CD4-positive, alpha-beta T cell treated with Interleukin-2 at 100 ng/mL for 4 hours (primary cell): ENCODE measurements at places on chromosomes 5 and 9.

DNA sequence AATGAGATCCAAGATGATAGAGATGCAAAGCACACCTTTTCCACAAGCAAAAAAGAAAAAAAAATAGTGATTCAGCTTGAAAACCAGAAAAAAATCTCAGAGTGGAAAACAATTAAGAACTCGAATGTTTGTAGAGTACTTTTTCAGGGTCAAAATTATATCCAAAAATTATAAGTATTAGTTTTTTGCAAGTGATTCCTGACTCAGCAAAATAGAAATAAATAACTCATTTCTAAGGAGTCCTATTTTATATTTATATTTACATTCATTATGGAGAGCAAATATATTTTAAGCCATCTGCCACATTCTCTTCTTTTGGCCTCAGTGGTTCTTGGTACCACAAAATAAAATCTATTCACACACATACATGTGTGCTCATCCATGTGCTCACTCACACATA, 1011.8 kb upstream of the ARRDC3 start:
- no peak for DNase-seq

- DNase-seq: no peak
Measured at GRCh38 chr5:167965710-167966109, 325.7 kb upstream of the WWC1 start.

- DNase-seq: no peak
Measured at GRCh38 chr5:40976836-40977235, 67.5 kb downstream of the C7 start.

DNA sequence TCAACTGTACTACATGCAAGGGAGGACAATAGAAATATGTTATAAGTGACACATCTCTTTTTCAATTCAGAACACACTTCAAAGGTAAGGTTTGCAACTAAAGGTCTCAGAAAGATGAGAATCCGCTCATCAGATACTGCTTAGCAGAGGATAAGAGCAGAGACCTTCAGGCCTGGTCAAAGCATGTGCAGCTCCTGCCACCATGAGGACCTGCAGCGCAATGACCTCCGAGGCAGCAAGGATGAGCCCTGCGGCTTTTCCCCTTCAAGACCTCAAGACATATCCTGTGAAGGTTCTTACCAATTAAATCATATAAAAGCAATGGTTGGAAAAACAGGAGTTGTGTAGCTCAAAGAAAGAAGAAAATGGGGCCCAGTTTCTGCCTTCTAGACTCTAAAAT, 135.8 kb downstream of the TRIM36 start:
- no peak for DNase-seq

- no peak for DNase-seq
Measured at GRCh38 chr9:17863213-17863883, 284.5 kb downstream of the SH3GL2 start.

DNA sequence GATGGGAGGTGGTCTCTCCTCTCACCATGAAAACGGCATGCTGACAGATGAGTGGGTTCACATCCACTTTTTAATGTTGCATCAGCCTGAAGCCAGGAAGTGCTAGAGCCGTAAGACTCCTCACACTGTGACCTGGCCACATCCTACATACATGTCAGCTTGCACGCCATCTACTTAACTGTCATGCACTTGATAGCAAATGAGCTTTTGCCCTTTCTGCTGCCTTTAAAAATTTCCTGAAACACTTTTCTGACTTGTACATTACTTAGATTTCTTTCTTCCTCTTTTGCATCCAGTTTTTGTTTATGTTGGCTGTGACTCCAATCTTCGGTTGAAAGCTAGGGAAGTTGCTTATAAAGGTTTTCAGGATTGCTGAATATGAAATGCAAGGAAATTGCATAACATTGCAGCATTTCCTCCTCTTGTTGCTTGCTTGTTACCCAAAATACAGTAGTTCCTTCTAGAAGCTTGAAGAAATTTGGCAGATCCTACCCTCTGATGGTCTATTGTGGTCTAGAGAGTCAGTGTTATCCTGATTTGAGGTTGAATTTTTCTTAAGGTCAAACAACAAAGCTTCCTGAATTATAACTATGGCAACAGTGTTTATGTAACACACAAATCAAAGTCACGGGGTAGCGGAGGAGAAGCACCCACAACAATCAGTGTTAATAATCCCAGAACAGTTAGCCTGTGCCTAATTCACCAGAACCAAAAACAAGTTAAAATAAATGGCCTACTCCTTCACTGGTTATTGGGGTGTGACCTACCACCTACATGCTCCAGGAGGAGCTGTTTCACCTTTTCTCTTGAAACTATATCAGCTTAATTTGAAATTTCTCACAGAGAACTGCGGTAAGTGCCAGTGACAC, 232.5 kb downstream of the ARHGAP26 start:
- DNase-seq: peak; percentile 85

- DNase-seq: no peak
Measured at GRCh38 chr5:131305906-131306305, 42.1 kb downstream of the CDC42SE2 start.
